ENCODE measurements at places on chromosomes 5 and 9. TPM values are rescaled to one million over a fixed set of nuclear protein-coding genes. Genes with fewer than 3 reads are reported as not detected.

ENHO gene
- not detected for total RNA-seq

FCHO2 gene
- 24.0 TPM for total RNA-seq

BNC2 gene
- 18.9 TPM for total RNA-seq

SGCD gene
- total RNA-seq = 0.85 TPM

C1QTNF3 gene
- 0.85 TPM for total RNA-seq

SYNPO gene
- total RNA-seq = 7.3 TPM

CATSPER3 gene
- total RNA-seq = not detected

PCDHB9 gene
- 0.56 TPM for total RNA-seq
